NCI-H226 (cell line): ENCODE measurements at places on chromosomes 16 and 17.
A peak's percentile ranks its signal among the peaks of the same experiment; 100 is the strongest.

DNA sequence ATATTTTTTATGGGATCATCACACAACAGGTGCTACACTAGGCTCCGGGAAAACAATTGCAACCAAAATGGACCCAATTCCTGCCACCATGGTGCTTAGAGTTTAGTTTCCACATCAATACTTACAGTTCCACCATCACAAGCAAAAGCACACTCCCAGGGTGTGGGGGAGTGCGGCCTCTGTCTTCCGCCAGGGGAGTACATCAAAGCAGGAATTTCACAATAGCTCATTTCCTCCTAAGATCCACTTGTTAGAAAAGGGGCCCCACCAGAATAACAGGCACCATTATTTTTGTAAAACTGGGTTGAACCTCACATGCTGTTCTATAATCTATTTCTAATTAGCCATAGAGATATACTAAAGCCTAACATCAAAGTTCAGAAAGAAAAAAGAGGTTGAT lies 44.3 kb upstream of the PSMD7 start:
- DNase-seq, result no peak

DNA sequence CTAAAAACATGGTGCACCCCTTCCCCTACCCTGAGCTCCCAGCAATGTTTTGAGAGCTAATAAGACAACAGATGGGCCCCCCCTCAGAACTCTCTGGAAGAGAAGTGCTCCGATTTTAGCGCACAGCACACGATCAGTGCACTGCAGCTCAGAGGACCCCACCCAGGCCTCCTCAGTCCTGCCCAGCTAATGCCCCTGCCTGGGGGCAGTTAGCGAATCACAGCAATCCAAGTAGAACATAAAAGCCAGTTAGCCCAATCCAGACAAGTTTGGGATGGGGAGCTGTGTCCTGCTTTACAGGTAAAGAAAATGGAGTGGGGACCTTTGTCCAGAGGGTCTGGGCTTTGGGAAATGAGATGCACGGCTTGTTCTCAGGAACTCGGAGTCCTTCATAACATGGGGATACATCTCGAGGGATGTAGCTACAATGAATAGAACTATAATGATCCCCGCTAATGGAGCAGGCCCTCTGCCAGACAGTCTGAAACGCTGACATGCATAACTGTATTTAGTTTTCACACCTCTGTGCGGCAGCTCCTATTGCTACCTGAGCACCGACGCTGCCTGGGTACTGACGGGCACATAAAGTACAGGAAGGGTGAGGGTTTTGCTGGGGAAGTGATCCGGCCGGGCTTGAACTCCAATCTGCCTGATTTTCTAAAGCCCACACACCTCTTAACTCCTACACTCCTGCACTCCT lies 29.7 kb upstream of the CDC42EP4 start:
- no peak for DNase-seq

- no peak for DNase-seq
Measured at GRCh38 chr17:48584223-48584741, 5.8 kb downstream of the HOXB3 start.

DNA sequence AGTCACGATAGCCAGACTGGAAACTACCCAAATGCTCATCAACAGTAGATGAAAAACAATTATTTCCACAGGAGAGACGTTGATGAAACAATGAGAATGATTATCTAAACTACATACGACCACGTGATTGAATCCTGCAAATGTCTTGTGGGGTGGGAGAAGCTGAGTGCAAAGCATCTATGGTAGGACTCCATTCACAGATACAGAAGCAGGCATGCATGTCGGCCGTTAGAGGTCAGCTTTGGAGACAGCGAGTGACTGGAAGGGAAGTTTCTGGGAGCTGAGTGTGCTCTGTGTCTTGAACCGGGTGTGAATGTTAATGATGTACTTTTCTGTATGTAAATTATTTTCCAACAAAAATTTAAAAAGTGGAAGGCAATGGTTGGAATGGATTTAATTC lies 71.5 kb upstream of the DNAJA2 start:
- DNase-seq, result no peak

- peak; percentile 65 for DNase-seq
Measured at GRCh38 chr17:50026837-50027171, 29.1 kb upstream of the ITGA3 start.

- no peak for DNase-seq
Measured at GRCh38 chr16:87832741-87833502, 36.4 kb downstream of the SLC7A5 start.

DNA sequence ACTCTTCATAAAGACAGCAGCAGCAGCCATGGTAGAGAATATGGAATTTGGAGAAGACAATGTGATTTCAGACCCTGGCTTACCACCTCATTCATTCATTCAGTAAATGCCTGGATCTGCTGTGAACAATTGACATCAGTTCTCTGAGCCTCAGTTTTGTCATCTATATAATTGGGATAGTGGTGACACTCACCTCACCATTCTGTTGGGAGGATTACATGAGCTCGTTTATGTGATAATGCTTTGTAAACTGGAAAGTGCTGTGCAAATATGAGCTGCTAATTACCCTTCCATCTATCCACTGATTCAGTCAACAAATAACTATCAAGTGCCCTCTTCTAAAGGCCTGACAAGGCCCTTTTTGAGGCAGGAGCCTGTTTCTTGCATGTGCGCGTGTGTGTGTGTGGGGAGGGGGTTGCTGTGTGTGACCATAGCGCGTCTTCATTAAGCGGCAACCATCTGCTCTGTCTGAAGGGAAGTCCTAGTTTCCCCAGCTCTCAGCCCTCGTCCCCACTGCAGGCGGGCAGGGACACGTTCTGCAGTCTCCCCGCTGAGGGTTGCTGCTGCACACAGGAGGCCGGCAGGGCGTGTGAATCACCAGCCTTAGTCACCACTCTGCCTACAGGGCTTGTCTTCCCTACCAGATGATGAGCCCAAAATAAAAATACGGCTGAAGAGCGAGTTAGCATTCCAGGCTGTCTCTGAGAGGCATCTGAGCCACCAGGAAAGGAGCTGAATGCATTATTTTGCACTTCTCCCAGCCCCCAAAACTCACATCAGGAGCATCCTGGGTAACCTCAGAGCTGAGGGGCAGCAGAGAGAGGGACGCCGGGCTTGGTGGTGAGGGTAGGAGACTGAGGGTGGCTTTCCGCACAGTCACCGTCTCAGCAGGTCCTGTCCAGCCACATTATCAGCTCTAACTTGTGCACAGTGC lies 19.9 kb downstream of the ARL4D start:
- DNase-seq, result peak; percentile 85

DNA sequence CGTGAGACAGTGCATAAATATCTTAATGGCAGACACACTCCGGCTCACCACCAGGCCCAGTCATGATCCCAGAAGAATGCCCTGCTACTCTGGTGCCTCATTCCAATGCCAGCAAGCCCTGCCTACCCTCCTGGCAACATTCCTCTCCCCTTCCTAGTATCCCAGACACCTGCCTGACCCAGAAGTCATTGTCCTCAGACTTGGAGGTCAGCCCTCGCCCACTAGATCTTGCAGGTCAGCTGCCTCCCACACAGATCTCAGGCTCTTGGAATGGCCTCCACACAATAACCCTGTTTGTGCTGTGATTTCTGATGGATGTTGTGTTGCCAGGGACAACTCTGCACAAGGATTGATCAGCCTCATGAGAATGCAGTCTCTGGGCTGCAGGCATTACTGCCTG lies 1.8 kb upstream of the TEX2 start:
- DNase-seq, result no peak

DNA sequence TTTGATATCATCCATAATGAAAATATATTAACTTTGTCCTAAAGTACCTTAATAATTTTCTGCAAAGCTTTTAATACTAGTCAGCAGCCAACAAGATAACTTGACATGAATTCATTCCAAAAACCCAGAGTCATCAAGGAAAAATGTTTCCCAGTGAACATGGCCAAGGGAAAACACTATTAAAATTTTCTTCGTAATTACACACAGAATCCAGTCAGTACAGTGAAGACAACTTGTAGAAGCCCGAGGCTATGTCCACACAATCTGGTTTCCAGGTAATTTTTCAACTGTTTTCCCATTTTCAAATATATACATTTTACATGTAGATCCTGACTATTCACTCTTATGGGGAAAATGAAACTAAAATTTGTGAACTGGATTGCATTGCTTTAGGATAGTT lies 600.9 kb downstream of the CDH8 start:
- DNase-seq, result no peak

DNA sequence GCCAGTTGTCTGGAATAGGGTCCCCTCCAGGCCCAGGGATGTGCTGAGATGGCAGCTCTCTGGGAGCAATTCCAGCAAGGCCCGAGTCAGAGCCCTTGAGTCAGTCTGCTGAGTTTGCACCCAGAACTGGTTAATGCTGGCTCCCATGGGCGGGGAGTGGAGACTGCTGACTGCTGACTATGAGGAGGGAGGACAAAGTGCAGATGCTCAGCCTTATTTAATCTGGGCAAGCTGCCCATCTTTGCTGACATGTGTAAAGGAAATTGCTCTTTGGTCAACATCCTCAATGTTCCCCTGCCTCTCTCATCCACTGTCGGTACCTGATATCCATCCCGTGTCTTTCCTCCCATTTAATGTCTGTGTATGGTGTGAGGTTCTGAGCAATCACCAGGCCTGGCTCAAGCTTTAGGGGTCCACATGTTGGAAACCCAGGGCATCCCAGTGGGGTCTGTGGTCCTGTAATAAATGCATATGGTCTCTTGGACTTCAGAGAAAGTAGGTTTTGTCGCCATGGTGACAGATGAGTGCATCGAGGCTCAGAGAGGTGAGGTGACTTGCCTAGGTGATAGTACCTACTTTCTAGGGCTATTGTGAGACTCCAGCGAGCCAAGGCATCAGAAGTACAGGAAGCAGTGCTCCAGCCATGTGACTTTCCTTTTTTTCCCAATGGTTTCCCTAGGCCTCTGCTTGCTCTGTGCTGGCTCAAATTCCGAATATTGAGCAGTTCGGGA lies 20.0 kb upstream of the RNF135 start:
- DNase-seq, result peak; percentile 50

DNA sequence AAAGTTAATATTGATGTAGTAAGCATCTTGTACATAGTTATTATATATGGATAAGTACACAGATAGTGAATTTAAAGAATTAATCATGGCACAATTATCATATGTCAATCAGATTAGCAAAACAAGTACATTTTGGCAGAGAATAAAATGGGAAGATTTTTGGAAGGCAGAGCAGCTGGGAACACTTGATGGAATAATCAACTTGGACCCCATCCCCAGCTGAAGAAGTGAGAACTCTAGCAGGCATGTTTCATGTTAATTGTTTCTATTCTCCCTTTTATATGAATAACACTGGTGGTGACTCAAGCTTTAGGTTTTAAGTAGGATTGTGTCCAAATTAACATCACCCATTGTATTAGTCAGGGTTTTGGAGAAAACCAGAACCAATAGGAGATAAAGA lies 198.7 kb downstream of the KCNJ2 start:
- no peak for DNase-seq

DNA sequence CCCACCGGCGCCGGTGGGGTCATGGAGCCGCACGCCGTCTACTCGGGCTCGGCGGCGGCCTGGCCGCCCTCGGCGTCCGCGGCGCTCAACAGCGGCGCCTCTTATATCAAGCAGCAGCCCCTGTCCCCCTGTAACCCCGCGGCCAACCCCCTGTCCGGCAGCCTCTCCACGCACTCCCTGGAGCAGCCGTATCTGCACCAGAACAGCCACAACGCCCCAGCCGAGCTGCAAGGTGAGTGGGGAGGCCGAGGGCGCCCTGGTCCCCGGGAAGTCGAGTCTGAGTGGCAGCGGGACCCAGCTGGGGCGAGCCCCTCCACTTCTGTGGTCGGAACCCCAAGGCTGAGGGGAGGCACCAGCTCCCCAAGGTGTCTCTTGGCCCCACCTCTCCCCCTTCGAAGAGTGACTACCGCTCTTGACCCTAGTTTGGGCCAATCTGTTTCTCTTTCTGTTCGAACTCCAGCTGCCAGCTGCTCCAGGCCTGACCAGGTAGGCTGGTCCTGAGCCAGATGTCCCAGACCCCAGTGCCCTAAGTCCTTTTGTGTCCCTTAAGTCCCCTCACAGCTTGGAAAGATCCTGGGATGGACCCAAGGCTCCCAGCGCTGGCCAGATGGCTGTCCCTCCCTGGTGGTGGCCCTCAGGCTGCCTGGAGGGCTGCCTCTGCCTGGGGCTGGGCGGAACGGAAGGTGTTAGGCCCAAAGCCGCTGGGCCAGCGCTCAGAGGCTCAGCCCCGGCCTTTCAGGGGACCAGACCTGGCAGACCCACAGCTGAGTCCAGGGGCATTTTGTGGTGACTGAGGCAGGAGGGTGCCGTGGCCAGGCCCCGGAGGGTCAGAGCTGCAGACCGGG lies 1.2 kb downstream of the FOXF1 start:
- DNase-seq, result no peak

DNA sequence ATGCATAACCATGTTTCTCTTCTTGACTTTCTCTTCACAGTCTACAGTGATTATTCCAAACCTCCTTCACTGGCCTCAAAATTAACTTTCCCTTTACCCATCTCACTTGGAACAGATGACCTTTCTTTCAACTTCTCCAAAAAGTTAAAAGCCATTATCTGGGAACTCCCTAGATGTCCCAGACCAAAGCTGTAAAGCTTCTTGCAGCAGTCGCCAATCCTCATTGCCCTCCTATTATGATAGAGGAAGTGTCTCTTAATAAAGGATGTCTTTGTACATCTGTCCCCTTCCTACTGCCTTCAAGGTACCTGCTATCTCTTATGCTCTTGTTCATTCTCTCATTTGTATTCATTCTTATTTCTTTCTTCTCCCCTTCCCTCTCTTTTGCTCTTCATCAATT lies 127.5 kb downstream of the MRTFB start:
- DNase-seq, result no peak

GRCh38 chr16:35733971-35734702 lies 2274.7 kb downstream of the TP53TG3F start:
- no peak for DNase-seq

DNA sequence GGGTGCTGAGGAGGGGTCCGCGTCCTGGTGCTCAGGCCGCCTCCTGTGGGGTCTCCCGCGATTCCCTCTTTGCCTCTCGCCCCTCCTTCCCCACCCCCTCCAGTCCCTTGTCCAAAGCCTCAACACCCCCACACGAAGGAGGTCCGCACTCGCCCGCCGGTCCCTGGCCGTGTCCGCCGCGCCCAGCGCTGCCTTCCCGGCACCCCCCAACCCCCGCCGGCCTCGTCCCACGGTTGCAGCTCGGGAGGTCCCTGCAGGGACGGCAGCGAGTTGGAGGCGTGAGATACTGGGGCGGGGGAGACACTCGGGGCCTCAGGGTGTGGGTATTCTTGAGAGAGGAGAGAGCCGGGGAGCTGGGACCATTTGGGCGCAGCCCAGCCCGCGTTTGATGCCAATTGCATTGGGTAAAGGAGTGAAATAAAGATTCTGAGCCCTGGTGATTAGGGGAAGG lies 468 bp downstream of the FLYWCH2 start:
- DNase-seq, result no peak
